Suprapubic skin (tissue), 4 donors: ENCODE measurements at places on chromosomes 1 and 21. TPM values are rescaled to one million over a fixed set of nuclear protein-coding genes. Genes with fewer than 3 reads are reported as not detected.

GRCh38 chr1:59972216-59972927 lies 45.8 kb upstream of the CYP2J2 start:
- H3K4me1 ChIP-seq = peaks cover 7% of the 10 kb centered on the region
- no peaks in the 10 kb centered on the region for H3K27me3 ChIP-seq
- no peaks in the 10 kb centered on the region for H3K36me3 ChIP-seq
- H3K27ac ChIP-seq = peak overlapping the region; percentile 49

DNA sequence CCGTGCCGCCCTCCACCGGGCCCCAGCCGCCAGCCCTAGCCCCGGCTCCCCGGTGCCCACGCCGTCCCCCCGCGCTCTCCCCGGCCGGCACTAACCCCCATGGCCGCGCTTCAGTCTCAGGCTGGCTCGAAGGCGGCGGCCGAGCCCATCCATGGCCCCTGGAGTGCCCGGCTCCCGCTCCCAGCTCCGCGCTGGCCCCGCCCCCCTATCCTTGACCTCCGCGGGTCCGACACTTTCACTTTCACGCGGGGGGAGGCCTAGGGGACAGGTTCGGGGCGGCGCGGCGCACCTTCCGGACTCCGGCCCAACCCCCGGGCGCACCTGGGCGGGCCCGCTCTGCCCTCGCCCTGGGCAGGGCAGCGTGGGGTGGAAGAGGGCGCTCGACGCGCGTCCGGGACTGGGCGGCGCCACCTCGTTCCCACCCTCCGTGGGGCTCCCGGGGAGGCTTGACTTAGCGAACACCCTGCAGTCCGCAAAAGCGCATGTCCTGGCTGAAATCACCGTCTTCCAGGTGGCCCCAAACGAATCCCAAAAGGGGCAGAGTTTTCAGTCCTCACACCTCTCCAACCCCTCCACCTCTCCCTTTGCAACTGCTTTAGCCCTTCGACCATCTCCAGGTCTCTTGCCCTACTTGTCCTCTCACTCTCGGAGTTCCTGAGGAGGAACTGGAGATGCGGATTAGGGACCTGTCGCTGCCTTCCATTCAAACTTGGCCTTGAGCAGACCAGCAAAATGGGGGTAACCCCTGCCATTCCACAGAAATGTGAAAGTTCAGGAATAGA lies 3.9 kb upstream of the DENND2D start:
- H3K27ac ChIP-seq = peak overlapping the region; percentile 92
- peaks cover 5% of the 10 kb centered on the region for H3K27me3 ChIP-seq
- peaks cover 54% of the 10 kb centered on the region for H3K4me1 ChIP-seq
- DNase-seq = no peak
- H3K4me3 ChIP-seq = peak overlapping the region; percentile 79
- no peaks in the 10 kb centered on the region for H3K36me3 ChIP-seq

SMCP gene
- not detected for total RNA-seq

HRNR gene
- total RNA-seq = not detected

OR10J5 gene
- total RNA-seq = not detected
